ENCODE measurements at places on chromosomes 2 and 18. TPM values are rescaled to one million over a fixed set of nuclear protein-coding genes. Genes with fewer than 3 reads are reported as not detected.

MYL1 gene
- total RNA-seq = not detected

NEUROD1 gene
- not detected for total RNA-seq

DNA sequence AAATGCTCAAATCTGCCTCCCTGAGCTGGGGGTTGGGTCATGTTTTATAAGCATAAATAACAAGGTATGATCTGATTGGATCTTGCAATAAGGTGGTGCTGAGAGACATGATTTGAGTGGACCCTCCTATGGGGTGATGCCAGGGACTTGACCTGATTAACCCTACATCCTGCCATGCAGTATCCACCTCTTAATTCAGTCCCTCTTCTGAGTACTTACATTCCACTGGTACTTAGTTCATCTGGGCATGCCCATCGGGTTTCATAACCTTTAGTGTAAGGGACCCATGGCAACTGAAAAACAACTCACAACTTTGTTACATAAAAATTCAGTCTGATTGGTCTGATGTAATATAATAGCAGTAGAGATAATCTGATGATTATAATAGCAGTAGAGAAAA lies 397.9 kb upstream of the HNMT start:
- DNase-seq = peak; percentile 20

GRCh38 chr2:173037245-173038120 lies 38.2 kb upstream of the MAP3K20 start:
- DNase-seq = no peak

- DNase-seq = no peak
Observed at GRCh38 chr2:3184167-3184566, 193.5 kb downstream of the EIPR1 start.

DNA sequence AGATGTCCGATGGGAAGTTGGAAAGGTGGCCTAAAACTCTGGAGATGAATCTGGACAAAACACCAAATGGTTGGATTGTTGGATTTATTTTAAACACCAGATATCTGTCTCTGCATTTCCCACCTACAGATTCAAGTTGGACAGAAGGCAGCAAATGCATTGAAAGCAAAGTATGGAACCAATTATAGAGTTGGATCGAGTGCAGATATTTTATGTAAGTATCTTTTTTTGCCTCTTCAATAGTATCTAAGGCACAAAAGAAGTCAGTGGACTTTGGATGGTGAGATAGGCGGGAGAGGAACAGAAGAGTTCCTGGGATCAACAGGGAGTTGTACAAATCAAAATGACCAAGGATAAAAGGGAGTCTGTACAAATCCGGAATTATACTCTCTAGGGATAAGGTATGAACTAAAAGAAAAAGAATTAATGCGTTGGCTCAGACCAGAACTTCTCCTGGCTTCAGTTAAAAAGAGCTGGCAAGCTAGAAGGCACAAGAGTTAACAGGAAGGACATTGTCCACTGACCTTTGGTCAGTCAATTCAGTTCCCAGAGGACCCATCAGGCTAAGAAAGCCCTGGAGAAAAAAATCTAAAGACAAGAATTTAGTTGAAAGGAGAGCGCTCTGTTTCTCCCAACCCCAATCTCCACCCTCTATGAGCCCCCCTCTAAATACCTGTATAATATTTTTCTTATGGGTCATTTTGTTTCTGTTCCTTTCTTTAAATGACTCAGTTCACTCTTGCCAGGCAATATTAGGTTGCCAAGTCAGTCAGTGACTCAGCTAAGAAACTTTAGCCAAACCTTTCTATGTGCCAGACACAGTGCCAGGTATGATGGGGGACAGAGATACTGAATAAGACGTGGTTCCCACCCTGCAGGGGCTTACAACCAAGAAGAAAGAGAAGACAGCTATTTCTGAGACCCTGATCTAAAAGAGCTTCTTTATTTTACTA lies 29.1 kb downstream of the CPO start:
- DNase-seq = peak; percentile 77

DNA sequence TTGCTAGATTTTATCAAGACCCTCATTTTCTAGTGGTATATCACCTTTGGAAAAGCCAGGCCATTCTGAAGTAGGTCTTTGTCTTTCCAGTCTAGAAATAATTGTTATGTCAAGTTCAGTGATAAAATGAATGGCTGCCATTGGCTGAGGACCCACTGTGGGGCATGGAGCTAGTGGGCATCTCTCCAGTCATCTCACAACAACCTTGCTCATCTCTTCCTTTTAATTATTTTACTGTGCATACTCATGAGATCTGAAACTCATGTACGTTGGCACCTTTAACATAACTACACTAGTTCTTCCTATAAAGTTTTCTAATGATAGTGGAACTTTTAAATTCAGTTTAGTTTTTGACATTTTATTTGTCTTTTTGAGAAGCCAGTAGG lies 240.9 kb downstream of the SLC8A1 start:
- no peak for DNase-seq

DNA sequence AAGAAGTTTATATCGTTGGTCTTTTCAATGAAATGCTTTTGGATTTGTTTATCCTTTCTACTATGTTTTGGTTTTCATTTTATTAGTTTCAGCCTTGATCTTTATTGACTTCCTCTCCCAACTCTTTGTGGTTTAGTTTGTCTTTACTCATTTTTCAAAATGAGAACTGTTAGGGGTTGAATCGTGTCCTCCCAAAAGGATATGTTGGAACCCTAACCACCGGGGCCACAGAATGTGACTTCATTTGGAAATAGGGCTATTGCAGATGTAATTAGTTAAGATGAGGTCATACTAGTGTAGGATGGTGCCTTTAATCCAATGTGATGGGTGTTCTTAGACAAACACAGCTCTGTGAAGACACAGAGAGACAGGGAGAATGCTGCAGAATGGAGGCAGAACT lies 60.4 kb upstream of the IL1R2 start:
- no peak for DNase-seq

DNA sequence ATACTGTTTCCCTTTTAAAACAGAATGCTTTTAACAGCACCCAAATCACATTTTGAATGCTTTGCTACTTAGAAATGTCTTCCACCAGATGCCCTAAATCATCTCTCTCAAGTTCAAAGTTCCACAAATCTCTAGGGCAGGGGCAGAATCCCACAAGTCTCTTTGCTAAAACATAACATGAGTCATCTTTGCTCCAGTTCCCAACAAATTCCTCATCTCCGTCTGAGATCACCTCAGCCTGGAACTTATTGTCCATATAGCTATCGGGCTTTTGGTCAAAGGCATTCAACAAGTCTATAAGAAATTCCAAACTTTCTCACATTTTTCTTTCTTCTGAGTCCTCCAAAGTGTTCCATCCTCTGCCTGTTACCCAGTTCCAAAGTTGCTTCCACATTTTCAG lies 1374.5 kb upstream of the NXPH2 start:
- DNase-seq = no peak

DNA sequence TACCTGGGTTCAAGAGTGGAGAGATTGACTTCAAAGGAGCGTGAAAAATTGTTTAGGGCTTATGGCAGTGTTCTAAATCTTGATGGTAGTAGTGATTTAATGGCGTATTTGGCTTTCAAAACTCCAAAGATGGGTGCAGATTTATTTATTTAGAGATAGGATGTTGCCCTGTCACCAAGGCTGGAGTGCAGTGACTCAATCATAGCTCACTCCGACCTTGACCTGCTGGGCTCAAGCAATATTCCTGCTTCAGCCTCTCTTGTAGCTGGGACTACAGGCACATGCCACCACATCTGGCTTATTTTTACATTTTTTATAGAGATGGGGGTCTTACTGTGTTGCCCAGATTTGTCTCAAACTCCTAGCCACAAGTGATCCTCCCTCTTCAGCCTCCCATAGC lies 52.5 kb downstream of the FAM117B start:
- DNase-seq = peak; percentile 35

DNA sequence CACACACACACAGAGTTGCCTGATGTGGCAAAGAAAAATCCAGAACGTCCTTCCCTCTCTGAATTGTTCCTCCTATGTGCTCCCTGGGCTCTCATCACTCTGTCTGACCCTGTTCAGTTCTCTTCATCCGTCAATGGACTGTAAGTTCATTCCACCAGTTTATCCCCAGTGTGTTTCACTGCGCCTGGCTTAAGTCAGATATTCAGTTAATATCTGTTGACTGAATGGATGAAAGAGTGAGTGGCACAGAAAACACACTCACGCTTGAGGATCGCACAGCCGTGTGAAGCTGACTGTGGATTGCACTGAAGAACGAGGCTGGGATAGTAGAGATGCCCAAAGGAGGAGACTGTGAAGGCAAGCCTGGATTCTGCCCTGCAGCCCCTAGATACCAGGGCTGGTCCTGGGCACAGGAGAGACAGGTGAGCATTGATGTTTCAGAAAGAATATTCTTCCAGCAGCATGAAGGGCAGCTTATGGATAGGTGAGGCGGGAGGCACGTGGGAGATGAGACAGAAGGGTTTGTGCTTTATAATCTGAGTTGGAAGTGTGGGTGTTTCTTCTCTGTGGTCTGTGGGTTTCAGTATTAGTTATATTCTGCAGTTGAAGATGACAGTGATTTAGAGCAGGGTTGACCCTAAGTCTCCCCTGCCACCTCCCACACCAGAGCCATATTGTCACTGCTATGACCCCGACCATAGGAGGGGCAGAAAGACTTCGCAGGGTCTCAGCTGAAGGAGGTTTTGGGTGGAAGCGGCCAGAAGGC lies 129.9 kb downstream of the SOCS6 start:
- no peak for DNase-seq
